ENCODE measurements at places on chromosomes 1 and 21. TPM values are rescaled to one million over a fixed set of nuclear protein-coding genes. Genes with fewer than 3 reads are reported as not detected.

The TAL1 gene
- 0.22 TPM for total RNA-seq

The SYNC gene
- total RNA-seq, result 116 TPM

The PTPN22 gene
- 8.6 TPM for total RNA-seq

The SPRR2A gene
- not detected for total RNA-seq

The APOBEC4 gene
- not detected for total RNA-seq

The DPT gene
- 7.6 TPM for total RNA-seq

The CYYR1 gene
- total RNA-seq, result under 0.01 TPM

The SPRR2F gene
- not detected for total RNA-seq

The SYNJ1 gene
- total RNA-seq, result 42.6 TPM

The GJB5 gene
- total RNA-seq, result 0.11 TPM

The S100A1 gene
- 1.7 TPM for total RNA-seq

The CADM3 gene
- total RNA-seq, result 1.2 TPM

The USH2A gene
- under 0.01 TPM for total RNA-seq

The TEX38 gene
- total RNA-seq, result not detected

The MRPS21 gene
- 32.3 TPM for total RNA-seq
